Stimulated activated CD8-positive, alpha-beta memory T cell treated with anti-CD3 and anti-CD28 coated beads, Interleukin-2, amount 100 ng/mL, for 48 hours (primary cell): ENCODE measurements at places on chromosomes 11 and 22.
A peak's percentile ranks its signal among the peaks of the same experiment; 100 is the strongest.

GRCh38 chr11:7637447-7638157 lies 35.7 kb downstream of the CYB5R2 start:
- DNase-seq: no peak

DNA sequence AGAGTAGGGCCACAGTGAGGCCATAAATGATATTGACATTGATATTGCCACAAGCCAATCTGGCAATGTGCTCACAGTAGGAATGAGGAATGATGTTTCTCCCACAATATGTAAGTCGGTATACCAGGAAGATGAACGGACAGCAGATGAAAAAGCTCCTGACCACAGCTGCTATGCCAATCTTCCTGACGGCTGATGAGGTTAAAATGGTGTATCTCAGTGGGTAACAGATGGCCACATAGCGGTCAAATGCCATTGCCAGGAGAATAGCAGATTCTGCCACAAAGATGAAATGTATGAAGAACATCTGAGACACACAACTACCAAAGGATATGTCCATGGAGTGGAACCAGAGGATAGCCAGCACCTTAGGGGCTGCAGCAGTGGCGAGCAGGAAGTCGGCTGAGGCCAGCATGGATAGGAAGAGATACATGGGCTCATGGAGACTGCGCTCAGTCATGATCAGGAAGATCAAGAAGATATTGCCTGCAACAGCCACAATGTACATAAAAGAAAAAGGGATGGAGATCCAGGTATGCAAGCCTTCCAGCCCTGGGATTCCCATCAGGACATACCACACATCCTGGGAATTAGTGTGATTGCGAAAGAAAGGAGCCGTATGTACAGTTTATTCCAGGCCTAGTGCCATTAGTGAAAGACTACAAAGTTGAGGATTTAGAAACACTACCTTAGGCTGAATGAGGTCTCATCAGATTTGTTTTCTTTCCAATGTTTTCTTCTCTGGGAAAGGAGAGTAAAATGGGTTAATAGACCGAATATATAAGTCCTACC lies 22.2 kb downstream of the OR51V1 start:
- no peak for DNase-seq

DNA sequence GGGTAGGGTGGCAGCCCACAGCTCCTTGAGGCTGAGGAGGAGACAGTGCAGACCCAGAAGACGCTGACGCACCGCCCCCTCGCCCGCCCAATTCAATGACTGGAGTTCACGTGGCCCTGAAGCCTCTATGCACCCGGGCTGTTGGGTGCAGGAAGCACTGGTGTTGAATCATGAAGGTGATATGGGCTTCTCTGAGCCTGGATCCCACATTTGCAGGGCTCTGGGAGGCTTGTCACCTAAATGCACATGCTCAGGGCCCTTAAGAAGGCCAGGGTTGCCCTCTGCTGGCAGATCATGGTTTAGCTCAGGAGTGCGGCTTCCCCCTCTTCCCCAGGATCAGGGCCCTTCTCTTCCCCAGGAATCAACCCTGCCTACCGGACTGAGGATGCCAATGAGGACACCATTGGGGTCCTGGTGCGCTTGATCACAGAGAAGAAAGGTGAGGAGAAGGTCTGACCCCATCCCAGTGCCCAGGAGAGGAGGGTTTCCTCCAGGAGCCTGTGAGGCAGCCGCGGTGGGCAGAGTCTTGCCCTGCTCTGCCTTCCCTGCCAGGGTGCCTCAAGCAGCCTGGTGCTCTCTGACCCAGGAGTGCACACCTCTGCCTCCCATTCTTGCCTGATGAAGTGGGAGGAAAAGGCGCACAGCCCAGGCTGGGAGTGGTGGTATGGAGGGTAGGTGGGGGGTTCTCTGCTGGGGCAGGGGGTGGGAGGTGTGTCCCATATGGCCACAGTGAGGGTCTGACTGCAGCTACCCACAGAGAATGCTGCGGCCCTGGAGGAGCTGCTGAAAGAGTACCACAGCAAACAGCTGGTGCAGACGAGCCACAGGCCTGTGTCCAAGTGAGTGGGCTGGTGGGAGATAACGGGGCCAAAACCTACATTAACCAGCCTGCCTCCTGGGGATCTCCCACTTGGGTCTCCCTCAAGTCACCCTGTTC lies 17.5 kb downstream of the RELT start:
- no peak for DNase-seq

GRCh38 chr22:25403811-25404471 lies 160.5 kb upstream of the GRK3 start:
- no peak for DNase-seq

- DNase-seq: no peak
These were observed 332.0 kb upstream of the CCDC179 start for GRCh38 chr11:23192256-23192655.

DNA sequence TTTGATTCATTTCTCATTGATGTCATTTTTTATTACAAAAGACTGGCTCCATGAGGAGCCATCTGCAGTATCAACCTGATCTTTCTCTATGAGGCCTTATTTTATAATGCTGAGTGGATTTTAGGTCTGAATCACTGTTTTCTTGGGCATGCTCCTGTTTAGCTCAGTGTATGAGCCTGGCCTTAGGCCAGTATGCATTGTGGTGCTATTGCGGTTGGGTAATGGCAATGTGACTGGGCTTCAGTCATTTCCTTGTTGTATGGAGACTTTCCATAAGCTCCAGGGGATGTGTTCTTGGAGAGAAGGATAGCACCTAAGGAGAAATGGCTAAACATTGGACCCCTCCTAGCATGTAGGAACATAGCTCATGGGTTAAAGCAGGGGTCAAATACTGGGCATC lies 293.2 kb downstream of the NELL1 start:
- DNase-seq: no peak

GRCh38 chr11:34454308-34455032 lies 15.7 kb downstream of the CAT start:
- DNase-seq: no peak

- no peak for DNase-seq
These were observed 21.6 kb downstream of the DGCR6L start for GRCh38 chr22:20298110-20298802.

- no peak for DNase-seq
These were observed 8.5 kb downstream of the SIDT2 start for GRCh38 chr11:117187007-117187406.

GRCh38 chr11:9821008-9821752 lies 157.3 kb downstream of the SWAP70 start:
- no peak for DNase-seq

GRCh38 chr22:28171115-28171514 lies 252.1 kb upstream of the PITPNB start:
- DNase-seq: no peak

- DNase-seq: no peak
These were observed 88.6 kb upstream of the RCN1 start for GRCh38 chr11:32002311-32002710.

DNA sequence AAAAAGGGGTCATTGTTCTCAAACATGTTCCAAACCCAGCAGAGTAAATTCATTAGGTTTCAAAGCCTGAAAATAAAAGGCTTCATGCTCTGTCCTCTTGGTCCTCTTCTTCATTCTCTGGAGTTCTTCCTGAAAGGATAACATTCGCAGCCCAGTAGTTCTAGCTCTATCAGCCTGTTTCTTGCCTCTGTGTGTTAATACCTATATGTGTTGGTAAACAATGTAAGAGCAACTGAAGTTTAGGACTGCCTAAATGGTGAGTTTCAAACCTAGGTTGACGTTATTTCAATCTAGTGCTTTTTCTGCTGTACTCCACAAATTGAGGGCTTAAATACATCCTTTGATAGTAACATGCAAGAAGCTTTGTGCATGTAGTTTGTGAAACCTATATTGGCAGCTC lies 9.4 kb downstream of the AASDHPPT start:
- DNase-seq: no peak

DNA sequence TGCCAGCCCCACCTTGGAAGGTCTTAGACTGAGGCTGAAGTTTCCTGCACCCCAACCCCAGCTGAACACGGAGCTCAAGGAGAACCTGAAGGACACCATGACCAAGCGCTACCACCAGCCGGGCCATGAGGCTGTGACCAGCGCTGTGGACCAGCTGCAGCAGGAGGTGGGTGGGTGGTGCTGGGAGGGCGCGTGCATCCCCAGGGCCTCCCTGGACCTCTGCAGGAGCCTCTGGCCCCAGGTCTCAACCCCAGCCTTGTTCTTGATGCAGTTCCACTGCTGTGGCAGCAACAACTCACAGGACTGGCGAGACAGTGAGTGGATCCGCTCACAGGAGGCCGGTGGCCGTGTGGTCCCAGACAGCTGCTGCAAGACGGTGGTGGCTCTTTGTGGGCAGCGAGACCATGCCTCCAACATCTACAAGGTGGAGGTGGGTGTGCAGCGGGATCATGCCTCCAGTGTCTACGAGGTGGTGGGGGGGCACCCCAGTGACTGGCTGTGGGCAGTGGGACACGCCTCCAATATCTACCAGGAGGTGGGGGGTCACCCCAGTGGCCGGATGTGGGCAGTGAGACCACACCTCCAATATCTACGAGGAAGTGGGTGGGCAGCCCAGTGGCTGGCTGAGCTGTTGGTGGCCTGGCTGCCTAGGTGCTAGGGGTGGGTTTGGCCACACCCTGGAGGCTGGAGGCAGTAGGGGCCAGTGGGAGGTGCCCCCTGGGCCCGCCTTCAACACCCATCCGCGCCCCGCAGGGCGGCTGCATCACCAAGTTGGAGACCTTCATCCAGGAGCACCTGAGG lies 4.6 kb downstream of the CD151 start:
- no peak for DNase-seq

GRCh38 chr11:57458410-57459163 lies 1.7 kb upstream of the RTN4RL2 start:
- peak; percentile 41 for DNase-seq

GRCh38 chr11:128419012-128419767 lies 168.2 kb downstream of the ETS1 start:
- DNase-seq: no peak

- DNase-seq: no peak
These were observed 36.1 kb upstream of the ADSL start for GRCh38 chr22:40310081-40310767.

- no peak for DNase-seq
These were observed 37.8 kb downstream of the SLC5A1 start for GRCh38 chr22:32080904-32081303.

- DNase-seq: no peak
These were observed 239.2 kb upstream of the TBCEL start for GRCh38 chr11:120784566-120785251.

GRCh38 chr11:65896034-65896999 lies 3.9 kb downstream of the FOSL1 start:
- no peak for DNase-seq

DNA sequence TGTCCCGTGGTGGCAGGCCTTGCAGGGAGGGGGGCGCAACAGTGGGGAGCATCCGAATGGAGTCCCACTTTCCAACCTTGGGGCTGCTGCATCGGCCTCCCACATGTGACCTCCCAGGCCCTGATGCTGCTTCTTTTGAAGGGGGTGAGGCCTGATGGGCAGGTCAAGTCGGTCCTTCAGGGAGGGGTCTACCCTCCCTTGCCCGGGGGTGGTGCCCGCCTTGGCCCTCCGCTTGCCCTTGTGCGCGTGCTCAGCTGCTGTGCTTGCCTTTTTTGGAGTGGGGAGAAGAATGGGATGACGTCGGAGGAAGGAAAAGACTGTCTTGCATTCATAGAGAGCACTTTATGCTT lies 66.9 kb downstream of the PRDM11 start:
- no peak for DNase-seq

- no peak for DNase-seq
These were observed 16.8 kb downstream of the RELT start for GRCh38 chr11:73393011-73393380.
